ENCODE measurements at places on chromosomes 13 and 19.
A peak's percentile ranks its signal among the peaks of the same experiment; 100 is the strongest.

DNA sequence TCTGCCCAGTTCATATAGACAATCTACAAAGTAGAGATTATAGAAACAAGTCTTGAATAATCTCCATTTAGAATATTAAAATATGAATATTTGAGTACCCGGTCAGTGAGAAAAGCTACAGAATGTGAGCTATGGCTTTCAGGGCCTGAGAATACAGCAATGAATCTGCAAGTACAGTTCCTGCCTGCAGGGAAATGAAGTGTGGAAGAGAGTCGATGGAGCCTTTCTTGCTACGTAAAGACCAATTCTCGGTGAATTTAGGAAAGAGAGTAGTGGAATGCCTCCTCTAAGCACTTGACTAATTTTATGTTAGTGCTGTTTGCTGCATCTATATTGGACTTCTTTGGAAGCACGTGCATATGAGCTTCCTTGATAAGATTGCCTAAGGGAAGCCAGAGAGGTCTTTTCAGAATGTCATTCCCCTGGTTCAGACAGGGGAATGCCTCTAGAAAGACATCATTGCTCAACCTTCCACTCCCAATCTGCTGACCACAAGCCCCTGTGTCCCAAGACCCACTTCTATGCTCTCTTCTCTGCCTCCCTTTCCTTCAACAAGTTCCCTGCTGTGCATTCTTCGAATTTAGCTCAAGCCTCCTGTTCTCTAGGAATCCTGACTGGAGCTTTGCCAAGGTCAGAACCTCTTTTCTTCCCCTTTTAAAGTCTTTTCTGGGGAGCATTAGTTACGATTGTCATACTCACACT is 41.9 kb downstream of the GPC6 start:
- no peak for DNase-seq

DNA sequence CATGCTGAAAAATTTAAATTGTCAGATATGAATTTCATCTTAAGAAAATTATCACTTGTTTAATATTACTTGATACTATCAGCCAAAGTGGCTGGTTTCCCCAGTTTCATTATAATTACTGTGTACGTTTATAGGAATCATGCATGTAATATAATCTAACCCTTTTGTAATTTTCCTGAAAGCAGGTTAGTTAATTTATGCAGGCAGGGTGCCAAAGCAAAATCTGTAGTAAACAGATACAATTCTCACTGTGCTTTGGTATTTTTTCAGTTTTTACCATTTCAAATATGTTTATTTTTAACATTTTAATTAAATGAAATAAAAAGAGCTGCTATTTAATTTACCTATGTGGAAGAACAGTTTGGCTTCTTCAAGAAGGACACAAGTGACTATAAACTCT is 1227.5 kb upstream of the MIR17HG start:
- DNase-seq: no peak

DNA sequence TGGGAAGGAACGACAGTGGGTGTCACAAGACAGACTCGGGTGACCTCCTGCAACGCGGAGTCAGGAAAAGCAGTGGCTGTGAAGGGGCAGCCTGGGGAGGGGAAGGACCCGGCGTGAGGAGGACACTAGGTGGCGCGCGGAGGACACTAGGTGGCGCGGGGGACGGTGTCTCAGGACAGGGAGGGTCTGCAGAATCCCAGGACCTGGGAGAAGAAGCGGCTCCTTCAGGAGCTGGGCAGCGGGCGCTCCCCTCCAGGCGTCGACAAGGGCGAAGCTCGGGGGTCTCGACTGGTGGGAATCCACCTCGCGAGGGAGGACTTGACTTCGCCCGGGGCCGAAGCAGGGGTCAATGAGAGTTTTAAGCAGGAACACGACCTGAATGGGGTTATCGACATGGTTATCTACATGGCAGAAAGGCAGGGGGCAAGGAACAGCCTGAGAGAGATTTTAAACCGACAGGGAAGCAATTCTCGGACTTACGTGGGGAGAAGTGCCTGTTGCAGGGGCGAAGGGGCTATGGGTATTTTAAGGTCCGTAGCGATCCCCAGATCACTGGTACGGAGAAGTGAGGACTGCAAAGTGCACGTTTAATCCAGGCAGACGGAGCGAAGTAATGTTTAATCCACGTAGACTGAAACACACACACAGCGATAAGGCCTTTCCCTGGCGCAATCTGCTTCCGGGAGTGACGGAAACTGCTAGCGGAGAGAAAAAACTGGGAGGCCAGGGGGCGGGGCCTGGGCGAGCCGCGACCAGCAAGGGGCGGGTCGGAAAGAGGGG is at the start of gene ZNF616:
Gene ZNF616, minus strand, starts transcription at position 687 of the 780 bp plus-strand sequence. CDS start 9,426 bp downstream, outside the sequence.
- peak; percentile 93 for DNase-seq

DNA sequence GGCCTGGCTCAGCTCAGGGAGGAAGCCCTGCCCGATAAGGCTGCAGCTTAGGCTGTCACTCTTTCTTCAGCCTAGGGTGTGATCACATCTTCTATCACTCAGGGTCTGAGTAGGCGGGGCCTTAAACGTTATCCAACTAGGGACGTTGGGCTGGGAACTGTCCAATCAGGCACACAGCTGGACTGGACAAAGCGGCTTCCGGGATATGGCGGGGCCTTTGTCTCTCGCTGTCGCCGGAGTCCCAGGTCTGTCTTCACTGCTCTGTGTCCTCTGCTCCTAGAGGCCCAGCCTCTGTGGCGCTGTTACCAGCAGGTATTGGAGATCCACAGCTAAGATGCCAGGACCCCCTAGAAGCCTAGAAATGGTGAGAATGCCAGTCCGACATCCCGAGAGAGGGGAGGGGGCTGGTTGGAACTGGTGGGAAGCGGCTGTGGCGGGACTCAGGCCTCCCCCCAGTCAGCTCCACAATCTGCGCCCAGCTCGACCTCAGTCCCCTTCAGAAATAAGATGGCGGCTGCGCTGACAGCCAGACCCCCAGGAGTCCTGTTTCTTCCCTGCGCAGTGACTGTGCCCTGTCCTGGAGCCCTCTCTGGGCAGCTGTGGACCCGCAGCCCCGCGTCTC is at the start of gene ZNF254:
Gene ZNF254, plus strand, starts transcription at position 214 of the 622 bp plus-strand sequence. Its CDS starts 121 bp downstream, at position 335.
- DNase-seq: peak; percentile 93

- DNase-seq: peak; percentile 97
These were observed 92.6 kb downstream of the SIPA1L3 start for GRCh38 chr19:37999309-38000213.

DNA sequence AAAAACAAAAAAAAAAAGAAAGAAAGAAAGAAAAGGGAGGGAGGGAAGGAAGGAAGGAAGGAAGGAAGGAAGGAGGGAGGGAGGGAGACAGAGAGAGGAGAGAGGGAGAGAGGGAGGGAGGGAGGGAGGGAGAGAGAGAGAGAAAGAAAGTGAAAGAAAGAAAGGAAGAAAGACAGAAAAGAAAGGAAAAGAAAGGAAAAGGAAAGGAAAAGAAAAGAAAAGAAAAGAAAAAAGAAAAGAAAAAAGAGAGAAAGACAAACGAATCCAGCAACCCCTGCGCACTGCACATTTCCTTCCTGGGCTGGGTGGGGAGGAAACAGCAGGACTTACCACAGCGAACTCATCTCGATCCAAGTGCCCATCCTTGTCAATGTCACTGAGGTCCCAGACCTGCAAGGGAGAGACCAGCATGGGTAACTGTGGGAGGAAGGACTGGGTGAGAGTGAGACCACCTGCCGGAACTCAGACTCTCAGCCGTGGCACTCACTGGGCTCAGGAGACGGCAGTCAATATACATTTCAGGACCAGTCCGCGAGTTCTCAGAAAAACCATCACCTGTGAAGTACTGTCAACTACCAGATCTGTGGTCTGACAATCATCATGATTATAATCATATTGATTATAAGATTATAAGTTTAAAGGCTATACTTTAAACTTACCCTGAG is 43.3 kb downstream of the EPS15L1 start:
- no peak for DNase-seq

DNA sequence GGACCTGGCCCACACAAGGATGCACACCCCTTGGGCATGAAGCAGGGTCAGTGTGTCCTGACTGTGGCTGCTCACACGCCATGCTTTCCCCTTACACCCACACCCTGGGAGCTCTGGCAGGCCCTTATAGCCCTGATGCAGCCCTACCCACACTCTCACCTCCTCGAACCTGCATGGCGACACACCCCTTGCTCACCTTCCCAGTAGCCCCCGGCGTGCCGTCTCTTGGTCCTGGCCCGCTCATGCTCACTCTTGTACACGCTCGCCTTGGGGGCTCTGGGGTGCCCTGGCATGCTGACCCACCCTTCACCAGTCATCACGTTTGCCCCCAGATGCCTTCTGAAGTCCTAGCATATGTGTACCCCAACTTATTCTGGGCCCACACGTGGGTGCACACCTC is 56.1 kb downstream of the MAP4K1 start:
- no peak for DNase-seq

GRCh38 chr13:20045950-20046548 is 87.5 kb downstream of the ZMYM2 start:
- DNase-seq: no peak

- no peak for DNase-seq
These were observed 1.2 kb downstream of the PTPRS start for GRCh38 chr19:5339198-5339949.

DNA sequence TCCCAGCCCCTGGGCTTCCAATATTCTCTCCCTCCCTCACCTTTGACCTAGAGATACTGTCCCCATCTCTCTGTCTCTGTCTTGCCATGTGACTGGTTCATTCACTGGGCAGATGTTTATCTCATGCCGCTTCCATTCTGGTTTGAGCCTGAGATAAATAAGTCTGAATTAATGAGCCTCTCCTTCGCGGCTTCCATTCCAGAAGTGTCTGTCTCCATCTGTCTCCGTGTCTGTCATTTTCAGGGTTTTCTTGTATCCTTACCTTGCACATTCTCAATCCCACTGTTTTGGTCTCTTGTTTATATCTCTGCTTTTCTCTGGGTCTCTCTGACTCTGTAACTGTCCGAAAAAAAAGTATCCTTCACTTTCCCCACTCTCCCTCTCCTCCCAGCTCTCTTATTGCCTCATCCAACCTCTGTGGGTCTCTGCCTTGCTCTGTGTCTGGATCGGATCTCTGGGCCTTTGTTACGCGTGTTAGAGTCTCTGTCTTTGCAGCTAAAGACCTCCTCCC is 4.3 kb downstream of the SPHK2 start:
- DNase-seq: no peak

DNA sequence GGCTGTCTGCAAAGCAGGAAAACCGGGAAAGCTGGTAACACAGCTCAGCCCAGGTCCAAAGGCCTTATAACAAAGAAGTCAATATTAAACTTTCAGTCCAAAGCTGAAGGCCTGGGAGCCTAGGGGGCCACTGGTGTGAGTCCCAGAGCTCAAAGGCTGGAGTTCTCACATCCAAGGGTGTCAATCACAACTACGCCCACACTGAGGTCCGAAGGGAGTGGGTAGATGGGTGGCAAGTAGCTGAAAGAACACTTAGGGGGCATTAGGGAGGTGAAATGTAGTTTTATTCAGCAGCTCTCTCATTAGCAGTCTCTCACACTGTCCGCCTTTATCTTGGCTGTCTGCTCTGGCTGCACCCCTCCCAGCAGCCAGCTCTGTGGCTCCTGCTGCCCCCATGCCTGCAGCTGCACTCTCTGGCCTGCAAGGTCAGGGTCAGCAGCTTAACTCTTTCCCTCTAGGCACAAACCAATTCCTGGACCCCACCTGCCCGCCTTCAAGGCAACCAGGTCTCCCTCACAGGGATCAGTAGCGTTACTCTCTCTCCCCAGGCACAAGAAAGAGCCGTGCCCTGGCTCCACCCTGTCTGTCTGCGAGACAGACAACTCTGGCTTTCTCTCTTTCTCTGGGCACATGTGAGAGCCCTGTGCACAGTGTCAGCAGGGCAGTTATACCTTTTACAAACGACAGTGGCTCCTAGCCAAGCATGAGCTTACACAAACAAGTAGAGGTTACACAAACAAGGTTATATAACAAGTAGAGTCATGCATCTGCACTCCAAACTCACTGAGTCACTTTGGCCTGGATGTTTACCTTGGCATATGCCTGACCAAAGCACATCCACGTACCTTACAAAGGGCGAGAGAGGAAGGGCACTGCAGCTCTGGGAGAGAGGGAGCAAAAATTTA is 249.4 kb upstream of the PCDH20 start:
- no peak for DNase-seq

DNA sequence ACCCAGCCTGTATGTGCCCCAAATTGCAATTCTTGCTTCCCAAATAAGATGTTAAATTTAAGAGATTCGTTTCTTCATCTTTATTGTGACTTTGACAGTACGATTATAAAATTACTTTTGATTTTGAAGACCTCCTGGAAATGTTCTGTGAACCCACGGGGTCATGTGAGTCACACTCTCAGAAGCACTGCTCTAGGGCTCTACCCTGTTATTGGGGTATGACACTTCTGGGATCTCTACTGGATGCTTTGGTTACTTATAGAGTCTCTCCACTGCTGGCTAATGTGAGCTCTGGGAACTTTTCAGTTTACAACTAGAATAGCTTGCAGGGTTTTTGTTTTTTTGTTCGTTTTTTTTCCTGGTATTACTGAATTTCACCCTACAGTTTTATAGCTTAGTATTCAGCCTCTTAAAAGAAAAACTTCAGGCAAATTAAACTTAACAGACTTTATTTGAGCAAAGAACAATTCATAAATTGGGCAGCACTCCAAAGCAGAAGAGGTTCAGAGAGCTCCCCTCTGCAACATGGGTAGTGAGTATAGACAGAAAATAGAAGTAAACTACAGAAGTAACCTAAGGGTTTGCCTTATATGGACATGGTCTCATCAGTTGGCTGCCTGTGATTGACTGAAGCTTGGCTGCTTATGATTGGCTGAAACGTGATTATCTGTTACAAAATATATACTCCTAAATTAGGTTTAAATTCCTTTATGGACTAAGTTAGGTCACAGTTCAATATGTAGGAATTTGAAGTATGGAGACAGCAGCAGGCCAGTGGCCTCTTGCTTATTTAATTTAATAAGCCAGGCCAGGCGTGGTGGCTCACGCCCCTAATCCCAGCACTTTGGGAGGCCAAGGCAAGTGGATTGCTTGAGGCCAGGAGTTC is 28.5 kb upstream of the PSPC1 start:
- peak; percentile 9 for DNase-seq

DNA sequence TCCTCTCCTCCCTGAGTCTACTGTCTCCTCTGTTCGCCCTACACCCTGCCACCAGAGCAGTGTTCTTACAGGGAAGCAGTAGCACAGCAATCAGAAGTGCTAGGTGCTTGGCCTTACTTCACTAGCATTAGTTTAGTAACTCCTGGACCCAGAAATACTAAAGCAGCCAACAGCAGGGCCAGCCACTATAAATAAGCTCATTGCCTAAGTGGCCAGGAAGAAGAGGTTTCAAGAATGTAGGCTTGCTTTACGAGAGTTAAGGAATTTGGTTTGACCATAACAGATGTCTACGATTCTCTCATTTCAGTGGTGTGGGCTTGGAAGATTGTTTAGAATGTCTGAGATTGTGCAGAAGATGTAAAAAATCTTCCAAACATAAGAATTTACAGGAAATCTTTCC is 103.3 kb downstream of the ZAR1L start:
- DNase-seq: peak; percentile 99

DNA sequence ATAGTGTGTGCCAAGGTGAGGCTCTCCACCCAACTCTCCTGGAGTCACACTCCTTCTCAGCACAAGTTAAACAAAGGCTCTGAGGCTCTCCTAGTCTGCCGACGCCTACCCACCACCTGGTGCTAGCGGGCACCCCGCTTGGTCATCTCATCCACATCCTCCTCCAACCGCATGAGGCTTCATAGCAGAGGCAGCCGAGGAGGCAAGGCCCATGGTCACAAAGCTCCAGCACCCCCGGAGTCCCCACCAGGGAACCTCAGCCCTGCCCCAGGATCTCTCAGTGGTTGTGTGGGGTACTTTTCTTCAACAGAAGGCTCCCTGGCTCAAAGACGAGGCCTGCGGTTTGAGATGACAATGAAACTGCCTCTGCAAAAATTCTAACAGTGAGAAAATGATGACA is 43.0 kb downstream of the STK24 start:
- no peak for DNase-seq
